ENCODE measurements at places on chromosomes 6 and 20.

DNA sequence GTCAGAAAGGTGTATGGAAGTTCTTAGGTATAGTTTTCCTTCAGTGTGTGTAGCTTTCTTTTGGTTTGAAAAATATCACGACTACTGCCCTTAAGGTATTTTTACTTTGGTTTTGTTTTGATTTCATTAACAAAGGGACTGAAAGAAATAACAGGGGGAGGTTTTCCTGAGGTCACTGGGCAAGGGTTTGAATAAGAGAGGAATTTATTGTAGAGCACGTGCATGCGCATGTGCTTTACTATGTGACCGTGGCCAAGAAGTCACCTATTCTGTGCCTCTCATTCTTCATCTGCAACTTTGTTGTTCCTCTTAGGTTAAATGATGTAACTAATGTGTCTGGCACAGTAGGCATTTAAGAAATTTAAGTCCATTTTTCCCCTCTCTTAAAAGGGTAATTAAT is 4.1 kb upstream of the MAN1A1 start:
- no peak for DNase-seq

- DNase-seq: no peak
Observed at GRCh38 chr6:77106992-77107391, 356.3 kb downstream of the HTR1B start.

DNA sequence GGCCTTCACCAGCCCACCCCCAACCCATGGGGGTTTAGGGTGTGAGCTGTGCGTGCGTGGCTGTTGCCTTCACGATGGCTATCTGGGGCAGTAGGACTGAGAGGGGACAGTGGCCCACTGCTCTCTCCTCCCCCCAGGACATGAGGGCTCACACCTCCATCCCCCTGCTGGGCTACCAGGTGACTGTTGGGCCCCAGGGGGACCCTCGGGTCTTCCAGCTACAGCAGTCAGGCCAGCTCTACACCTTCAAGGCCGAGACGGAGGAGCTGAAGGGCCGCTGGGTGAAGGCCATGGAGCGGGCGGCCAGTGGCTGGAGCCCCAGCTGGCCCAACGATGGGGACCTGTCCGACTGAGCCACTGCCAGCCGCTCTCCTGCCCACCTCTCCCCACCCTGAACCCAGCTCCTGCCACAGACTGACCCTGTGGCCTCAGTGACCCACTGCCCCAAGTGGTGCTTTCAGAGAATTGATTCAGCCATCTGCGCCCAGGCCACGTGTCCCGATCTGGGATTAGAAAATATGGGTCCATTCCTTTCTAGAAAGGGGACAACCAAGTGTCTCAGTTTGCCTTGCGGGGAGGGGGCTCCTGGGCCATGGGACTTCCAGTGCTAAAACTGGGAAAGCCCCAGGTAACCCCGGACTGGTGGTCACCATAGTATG is 22.5 kb downstream of the FGD2 start:
- no peak for DNase-seq

GRCh38 chr6:131459005-131459404 is 114.0 kb upstream of the ARG1 start:
- no peak for DNase-seq

DNA sequence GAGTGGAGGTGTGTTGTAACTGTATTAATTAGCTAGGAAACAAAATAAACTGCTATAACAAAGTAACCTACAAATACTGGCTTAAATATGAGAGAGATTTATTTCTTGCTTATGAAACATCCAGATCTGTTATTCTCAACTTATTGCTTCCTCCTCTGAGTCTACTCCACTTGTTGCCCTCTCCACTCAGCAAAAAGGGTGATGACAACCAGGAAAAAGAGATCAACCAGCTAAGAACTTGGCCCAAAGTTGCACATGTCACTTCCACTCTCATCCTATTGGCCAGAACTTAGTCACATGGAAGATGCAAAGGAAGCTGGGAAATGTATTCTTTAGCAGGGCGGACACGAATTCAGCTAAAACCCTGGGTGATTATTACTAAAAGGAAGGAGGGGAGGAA is 5.2 kb upstream of the TP53RK start:
- no peak for DNase-seq

DNA sequence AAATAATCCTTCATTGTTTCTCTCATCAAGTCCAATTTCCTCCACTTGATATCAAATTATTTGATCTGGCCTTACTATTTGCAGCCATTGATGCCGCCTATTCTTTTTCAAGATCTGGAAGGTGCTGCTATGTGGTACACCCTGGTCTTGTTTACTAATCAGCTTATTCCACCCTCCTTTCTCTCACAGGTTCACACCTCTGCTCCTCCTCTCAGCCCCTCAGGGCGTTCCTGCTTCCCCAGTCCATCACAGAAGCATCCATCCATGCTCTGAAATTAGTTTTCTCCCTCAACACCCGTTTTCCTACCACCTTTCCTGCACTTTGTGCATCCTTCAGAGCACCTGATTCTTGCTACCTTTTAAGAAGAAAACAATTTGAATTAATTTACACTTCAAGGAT is 183.6 kb downstream of the EPHA7 start:
- no peak for DNase-seq

DNA sequence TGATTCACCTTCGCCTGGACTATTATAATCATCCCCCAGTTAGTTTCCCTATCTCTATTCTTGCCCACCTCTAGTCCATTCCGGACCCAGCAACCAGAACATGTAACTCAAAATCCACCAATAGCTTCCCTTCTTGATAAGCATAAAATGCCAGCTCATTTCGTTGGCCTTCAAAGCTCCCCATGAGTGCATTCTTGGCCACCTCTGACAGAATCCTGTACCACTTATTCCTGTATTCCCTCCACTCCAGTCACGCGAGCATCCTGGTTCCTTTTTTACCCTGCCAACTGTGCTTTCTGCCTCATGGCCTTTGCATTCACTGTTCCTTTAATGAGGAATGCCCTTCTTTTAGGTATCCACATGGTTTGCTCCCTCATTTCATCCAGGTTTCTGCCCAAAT is 36.7 kb downstream of the CYP24A1 start:
- no peak for DNase-seq

- DNase-seq: no peak
Observed at GRCh38 chr6:44629636-44630035, 242.1 kb downstream of the CDC5L start.

DNA sequence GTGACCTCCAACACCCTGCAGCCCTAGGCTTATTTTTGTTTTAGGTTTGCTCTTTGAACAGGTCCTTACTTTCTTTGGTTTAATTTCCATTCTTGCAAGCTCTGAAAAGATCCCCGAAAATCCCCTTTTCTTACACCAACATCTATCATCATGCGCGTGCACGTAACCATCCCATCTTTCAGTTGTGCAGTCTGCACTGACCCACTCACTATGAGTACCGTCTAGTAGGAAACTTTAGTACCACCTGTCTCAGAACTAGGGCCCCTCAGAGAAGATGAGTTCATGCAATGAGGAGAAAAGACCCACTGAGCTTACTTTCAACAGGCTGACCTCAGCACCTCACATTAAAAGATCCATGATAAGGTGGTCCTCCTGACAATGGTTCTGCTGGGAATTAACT is 120.6 kb upstream of the AGPAT4 start:
- no peak for DNase-seq

GRCh38 chr20:54221353-54221752 is 13.5 kb downstream of the PFDN4 start:
- DNase-seq: no peak

GRCh38 chr20:23063581-23063980 is 14.1 kb upstream of the THBD start:
- no peak for DNase-seq

- DNase-seq: no peak
Observed at GRCh38 chr6:1124885-1125284, 187.0 kb upstream of the FOXQ1 start.

- no peak for DNase-seq
Observed at GRCh38 chr6:116434056-116434725, 27.0 kb upstream of the CALHM6 start.

DNA sequence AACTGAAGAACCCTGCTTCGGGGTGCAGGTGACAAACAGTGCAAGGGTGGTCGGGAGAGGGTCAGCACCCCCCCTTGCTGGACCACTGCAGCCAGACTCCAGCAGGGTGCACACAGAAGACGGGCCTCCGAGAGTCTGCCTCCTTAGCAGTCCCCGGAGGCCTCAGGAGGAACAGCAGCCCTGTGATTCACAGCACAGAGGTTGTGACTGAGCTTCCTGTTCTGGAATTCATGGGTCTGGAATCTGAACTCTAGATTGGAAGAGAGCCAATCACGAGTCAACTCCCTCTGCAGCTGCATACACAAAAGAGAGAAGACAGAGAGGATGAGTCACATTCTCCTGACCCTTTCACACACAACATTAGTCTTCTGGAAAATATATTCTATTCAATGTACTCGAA is 249.0 kb upstream of the OPRM1 start:
- DNase-seq: no peak

DNA sequence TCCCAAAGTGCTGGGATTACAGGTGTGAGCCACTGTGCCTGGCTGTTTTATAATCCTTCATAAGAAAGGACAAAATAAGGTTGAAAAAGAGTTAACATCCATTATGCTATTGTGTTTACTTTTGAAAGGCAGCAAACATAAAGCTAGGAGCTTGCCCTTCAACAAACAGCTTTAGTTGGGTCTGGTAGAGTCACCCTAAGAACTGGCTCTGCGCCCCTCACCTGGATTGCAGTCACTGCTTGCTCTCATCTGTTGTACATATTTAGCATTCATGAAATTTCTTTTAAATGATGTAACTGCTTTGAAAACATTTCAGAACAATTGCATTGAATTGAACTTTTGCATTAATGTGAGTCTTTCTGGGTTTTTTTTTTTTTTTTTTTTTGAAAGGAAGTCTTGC is 38.9 kb downstream of the JARID2 start:
- DNase-seq: no peak

- DNase-seq: no peak
Observed at GRCh38 chr6:161233986-161234661, 39.7 kb downstream of the AGPAT4 start.
